ENCODE measurements at places on chromosomes 7 and 10. TPM values are rescaled to one million over a fixed set of nuclear protein-coding genes. Genes with fewer than 3 reads are reported as not detected.

DNA sequence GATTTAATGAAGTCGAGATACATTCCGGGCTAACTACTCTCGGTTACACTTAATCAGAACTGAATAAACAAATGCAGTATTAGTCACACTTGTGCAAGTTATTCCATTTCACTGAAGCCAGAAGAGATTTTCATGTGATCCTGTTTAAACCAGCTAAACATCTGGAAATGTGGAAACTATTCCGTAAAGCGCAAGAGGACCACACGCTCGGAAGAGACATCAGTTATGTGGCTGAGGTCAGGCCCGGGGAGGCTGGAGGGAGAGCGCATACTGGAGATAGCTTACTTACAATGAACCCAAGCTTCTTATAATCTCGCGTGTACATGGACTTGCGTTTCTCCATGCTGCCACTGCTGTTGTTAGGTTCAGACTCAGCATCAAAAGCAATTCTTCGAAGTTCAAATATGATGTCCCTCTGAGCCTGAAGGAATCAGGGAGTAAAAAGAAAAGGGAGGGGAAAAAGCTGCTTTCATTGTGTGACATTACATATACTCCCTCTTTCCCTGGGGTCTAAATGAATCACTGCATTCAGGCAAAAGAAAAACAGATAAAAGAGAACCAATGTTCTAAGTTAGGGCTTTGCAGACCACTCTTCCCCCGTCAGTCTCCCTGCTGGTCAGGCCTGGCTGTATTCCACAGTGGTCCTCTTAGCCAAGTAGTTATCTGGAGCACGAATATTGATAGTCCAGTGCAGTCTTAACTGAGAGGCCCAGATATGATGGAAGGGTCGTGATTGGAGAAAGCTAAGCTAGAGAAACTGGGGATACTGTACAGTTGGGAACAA lies 237.4 kb downstream of the ELMO1 start:
- no peak for DNase-seq

DNA sequence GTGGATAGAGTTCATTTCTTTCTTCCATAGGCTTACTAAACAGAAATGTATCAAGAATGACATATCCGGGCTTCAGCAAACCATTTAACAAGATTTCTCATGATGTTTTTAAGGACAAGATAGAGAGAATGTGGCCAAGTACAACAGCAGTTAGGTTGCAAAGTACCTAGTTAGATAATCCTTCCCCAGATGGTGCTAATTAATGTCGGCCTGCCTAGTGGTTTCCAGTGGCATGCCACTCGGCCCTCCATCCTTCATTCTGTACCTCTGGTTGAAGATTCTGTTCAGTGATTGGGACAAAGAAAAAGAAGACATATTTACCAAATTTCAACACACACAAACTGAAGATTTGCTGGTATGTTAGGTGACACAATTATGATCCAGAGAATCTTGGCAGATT lies 212.1 kb downstream of the MACC1 start:
- DNase-seq = no peak

DNA sequence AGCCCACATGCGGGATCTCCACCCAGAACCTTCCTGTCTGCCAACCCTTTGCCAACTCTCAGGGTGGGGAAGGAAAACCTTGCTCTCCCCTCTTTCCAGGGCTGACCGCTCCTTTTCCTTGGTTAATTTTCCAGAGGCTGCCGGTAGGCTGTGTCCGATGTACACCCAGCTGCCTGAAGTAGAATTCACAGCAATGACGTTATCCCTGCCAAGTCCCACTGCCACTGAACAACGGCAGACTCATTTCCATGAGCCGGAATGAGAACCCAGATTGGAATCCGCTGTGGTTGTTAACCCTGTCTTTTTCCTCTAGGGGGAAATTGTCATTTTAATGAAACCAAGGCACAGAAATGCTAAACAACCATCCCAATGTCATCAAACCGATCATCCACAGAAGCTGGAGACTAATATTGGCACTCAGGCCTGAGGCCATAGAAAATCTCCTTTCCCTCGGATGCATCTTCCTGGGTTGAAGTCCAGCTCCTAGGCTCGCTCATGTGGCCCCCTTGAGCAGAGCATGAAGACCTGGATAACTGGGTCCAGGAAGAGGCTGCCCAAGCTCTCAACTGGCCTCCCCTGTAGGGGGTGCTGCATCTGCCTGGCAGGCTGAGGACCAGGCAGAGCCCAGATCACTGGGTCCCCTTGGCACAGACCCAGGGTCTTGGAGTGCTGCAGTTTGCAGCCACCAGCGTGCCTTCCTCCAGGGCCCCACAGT lies 30.4 kb downstream of the KLRG2 start:
- DNase-seq = no peak

- DNase-seq = no peak
Measured at GRCh38 chr7:134907639-134908038, 78.7 kb upstream of the AGBL3 start.

DNA sequence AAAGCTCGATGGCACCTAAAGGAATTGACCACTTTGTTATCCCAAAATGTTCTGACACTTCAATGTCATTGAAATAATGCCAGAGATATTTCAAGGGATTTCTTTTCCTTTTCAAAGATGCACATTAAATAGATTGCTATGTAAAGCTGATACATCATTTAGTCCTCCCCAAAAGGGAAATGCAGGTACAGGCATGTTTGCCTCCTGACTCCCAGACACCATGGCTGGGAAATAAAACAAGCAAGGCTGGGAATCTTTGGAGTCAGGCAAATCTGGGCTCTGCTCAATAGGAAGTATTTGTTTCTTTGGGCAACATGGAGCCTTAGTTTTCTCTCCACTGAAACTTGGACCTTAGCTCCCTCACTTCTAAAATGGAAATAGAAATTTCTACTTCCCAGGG lies 230.8 kb upstream of the LRRTM3 start:
- no peak for DNase-seq

GRCh38 chr10:95509251-95509650 lies 51.9 kb downstream of the SORBS1 start:
- no peak for DNase-seq

- DNase-seq = no peak
Measured at GRCh38 chr10:106043863-106044262, 1120.6 kb downstream of the SORCS1 start.

GRCh38 chr10:14536241-14537213 lies 205.8 kb upstream of the FRMD4A start:
- peak; percentile 69 for DNase-seq

GRCh38 chr10:127018766-127019165 lies 113.5 kb downstream of the DOCK1 start:
- DNase-seq = no peak

DNA sequence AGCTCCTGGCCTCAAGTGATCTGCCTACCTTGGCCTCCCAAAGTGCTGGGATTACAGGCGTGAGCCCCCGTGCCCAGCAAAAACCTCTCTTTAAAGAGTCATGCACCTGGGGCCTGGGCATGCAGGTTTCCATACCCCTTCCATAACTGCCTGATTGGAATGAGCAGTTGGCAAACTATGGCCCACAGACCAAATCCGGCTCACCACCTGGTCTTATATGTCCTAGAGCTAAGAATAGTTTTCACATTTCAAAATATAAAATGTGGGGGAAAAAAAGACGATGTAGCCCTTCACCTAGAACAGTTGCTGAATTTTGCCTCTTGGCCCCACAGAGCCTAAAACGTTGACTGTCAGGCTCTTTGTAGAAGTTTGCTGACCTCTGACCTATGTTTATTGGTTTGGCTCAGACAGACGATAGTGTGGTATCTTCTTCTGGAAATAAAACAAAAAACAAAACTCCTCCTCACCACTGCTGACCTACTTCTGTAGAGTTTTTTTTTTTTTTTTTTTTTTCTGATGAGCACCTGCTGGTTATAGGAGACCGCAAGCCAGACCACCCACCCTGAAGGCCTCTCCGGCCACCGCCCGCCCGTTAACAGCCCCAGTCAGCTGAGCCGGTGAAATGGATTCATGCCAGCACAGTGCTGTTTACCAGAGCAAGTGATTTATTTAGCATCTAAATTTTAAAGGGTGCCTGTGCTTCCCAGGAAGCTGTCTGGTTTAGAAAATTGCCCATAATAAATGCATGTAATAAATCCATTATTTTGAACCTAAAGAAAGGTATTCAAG lies 33.5 kb upstream of the SFRP5 start:
- no peak for DNase-seq

DNA sequence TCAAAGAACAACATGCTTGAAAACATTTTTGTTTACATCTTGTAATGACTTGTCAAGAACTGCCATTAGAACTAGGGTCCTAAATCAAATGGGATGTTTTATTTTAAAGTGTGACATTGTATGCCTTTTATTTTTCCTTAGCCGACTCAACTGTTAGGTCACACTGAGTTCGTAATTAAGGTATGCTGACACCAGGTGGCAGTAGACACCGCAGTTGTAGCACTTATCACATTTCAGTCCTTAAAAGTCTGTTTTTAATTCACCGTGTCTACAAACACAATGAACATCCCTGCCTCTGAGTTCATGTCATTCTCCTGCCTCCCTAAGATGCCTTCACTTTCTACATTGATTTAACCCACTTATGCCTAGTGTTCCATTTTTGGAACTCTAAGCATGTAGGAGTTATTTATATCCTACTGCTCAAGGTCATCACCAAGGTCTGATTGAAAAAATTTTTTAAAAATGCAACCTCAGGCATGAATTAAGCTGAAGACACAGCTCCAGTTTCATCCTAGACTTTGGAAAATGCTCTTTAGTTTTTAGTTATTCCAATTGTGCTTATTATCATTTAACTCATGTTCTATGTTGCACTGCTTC lies 186.1 kb downstream of the BMPER start:
- DNase-seq = peak; percentile 41

DNA sequence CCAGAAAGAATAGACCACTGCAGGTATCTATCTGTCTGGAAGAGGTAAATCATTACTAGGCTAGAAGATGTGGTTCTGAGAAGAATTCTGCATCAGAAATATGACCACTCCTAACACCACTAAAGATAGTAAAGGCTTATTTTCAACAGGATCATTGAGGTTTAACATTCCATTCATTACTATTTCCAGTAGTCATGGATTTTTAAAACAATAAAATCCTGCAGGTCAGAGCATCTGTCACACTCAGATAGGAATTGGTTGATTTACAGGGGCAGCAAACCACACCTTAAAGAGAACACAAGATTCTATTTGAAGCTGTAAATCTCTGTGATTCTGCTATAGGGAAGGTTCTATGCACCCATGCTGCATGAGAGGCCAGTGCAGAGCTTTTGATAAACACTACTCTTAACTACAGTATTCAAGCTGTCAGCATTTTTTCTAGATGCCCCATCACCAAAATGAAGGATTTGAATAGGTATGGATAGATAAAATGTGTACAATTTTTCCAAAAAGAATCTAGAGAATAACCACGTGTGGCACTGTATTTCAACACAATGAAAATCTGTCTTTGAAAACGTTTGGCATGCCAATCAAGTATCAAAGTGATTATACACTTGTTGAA lies 14.6 kb downstream of the LRRC17 start:
- DNase-seq = no peak

DNA sequence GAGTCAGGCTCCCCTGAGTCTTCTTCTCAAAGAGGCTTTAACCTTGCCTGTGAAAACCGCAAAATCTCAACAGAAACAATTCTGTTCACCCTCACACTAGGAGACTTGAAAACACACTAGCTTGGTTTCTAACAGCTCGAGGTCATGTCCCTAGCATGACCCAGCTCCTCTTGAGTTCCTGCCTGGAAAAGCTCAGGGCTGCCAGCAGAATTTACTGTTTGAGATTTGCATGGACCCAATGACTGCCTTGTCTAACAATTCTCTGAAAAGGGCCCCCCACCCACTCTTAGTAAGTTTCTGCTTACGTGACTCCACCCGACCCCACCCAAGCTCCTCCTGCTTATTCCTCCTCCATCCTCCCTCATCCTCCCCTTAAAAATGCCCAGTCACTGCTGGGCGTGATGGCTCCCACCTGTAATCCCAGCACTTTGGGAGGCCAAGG lies 85.1 kb upstream of the KMT2C start:
- DNase-seq = no peak

GRCh38 chr7:46115410-46115809 lies 194.3 kb upstream of the IGFBP3 start:
- no peak for DNase-seq

DNA sequence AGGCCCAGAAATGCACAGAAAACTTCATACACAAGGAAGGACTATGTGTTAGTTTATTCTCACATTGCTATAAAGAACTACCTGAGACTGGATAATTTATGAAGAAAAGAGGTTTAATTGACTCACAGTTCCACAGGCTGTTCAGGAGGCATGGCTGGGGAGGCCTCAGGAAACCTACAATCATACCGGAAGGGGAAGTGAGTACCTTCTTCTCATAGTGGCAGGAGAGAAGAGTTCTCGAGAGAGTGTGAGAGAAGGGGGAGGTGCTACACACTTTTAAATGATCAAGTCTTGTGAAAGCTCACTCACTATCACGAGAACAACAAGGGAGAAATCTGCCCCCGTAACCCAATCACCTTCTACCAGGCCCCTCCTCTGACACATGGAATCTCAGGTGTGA lies 16.8 kb upstream of the RAMP3 start:
- DNase-seq = no peak

ANXA8 gene
- not detected for total RNA-seq

CPA2 gene
- total RNA-seq = 0.75 TPM

FEZF1 gene
- 0.17 TPM for total RNA-seq

RGR gene
- total RNA-seq = not detected

HTR7 gene
- 1.0 TPM for total RNA-seq

GIMAP5 gene
- total RNA-seq = not detected

AGAP5 gene
- total RNA-seq = 5.2 TPM
